ENCODE measurements at places on chromosomes 7 and 10.

- DNase-seq, result no peak
These were observed 230.6 kb upstream of the KIAA1217 start for GRCh38 chr10:23978317-23978716.

DNA sequence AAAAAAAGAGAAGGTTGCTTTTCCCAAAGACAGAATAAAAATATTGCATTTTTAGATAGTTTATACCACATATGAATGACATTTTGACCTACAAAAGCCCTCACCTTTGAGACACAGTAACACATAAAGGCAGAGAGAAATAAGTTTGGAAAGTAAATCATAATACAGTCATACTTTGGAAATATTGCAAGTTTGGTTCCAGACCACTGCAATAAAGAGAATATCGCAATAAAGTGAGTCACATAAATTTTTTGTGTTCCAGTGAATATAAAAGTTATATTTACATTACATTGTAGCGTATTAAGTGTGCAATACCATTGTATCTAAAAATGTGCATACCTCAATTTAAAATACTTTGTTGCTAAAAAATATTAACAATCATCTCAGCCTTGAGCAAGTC, 40.3 kb downstream of the CCDC71L start:
- no peak for DNase-seq

DNA sequence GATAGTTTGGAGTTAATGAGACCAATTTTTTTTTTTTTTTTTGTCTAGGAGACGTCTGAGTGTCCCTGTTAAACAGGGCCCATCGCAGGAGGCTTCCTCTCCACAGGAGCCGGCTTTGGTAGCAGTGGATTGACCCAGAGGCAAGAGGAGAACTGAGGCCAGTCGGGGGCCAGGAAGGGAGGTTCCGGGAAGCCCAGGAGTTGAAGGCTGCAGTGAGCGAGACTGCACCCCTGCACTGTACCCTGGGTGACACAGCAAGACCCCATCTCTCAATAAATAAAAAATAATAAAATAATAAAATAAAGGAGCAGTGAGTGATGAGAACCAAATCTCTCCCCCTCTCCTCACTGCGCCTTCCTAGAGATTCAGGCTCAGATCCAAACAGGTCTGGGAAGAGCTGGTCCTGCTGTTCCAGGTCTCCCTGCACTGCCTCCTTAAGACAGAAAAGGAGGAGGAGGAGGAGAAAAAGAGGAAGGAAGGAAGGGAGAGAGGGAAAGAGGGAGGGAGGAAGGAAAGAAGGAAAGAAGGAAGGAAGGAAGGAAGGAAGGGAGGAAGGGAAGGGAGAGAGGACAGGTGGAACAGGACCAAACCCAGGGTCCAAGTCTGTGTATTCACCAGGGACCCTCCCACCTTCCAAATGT, 3.5 kb downstream of the MNX1 start:
- DNase-seq, result no peak

- DNase-seq, result no peak
These were observed 32.6 kb downstream of the TBATA start for GRCh38 chr10:70752571-70752970.

GRCh38 chr10:88731296-88731695, 25.2 kb downstream of the LIPK start:
- DNase-seq, result no peak

- no peak for DNase-seq
These were observed 6.0 kb upstream of the CUEDC2 start for GRCh38 chr10:102438374-102438773.

- no peak for DNase-seq
These were observed 130.0 kb downstream of the PDE1C start for GRCh38 chr7:31940167-31940566.

DNA sequence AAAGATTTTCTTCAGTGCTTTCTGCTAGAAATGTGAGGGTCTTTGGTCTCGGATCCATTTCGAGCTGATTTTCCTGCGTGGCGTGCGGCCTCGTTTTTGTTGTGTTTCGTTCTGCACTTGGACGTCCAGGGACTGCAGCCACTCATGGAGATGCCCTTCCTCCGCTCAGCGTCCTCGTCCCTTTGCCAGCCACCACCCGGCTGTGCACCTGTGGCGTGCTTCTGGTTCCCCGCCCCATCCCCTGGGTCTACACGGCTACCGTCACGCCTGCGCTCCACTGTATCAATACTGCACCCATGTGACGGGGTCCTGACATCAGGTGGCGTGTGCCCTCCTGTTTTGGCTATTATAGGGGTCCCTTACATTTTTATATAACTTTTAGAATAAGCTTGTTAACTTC, 42.7 kb upstream of the NKX6-2 start:
- DNase-seq, result no peak

DNA sequence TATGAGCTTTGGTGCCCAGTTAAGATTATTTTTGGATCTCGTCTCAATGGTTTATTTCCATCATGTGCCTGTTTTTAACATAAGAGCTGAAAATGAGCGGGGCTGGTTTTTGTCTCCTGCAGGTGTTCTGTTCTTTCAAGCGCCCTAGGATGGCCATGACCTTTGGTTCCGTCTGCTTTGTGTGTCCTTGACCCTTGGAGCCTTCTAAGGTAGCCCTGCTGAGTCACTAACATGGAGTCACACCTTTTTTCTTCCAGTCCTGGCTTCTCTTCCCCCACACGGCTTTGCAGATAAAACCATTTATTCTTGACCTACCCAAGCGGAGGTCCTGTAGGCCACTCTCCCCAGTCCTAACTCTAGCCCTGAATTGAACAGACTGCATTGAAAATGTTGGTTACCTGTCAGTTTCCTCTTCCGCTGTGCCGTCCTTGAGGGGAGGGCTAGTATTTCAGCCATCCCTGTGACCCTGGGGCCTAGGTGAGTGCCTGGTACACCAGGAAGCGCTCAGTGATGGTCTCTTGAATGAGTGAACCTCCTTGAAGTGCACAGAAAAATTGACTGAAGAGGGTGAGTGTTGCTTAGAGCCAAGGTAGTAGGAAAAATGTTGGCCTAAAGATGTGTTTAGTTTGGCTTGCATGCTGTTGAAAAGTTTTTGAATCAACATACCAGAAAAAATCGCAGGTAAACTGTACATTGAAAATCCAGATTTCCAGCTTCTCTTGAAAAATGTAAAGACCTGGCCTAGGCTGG, 48.0 kb downstream of the CAMK1D start:
- DNase-seq, result no peak

- no peak for DNase-seq
These were observed 17.7 kb upstream of the DNMBP start for GRCh38 chr10:100027416-100027815.

DNA sequence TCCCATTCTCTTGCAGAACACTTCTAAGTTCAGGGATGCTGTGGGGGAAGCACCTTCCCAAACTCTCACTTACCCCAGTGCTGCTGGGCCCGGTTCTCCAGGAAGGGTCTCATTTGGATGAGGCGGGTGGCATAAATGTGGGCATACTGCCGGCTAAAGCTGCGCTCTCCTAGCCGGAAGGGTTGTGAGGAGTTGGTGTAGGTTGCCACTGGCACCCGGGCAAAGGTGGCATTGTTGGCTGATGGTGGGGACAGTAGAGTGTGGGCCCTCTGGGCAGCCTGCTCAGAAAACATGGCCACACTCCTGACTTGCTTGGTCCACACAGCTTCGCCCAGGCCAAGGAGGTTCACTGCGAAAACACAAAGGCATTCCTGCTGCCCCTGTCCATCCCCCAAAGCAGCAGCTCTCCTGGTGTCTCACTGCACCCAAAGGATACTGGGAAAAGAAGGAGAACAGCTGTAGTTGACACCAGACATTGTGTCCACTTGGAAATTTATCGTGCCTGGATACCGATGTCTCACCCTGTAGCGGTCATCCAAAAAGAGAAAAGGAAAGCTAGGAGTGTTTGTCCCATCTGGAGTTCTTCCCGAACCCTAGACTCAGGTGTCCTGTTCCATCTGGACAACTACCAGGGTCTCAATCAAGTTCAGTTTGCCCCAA, 1.5 kb downstream of the POLD2 start:
- DNase-seq, result no peak

GRCh38 chr7:80444811-80445210, 67.1 kb downstream of the GNAT3 start:
- no peak for DNase-seq

- DNase-seq, result no peak
These were observed 1.4 kb downstream of the HPSE2 start for GRCh38 chr10:99234041-99234790.

GRCh38 chr7:1691096-1691495, 21.0 kb downstream of the ELFN1 start:
- DNase-seq, result no peak

DNA sequence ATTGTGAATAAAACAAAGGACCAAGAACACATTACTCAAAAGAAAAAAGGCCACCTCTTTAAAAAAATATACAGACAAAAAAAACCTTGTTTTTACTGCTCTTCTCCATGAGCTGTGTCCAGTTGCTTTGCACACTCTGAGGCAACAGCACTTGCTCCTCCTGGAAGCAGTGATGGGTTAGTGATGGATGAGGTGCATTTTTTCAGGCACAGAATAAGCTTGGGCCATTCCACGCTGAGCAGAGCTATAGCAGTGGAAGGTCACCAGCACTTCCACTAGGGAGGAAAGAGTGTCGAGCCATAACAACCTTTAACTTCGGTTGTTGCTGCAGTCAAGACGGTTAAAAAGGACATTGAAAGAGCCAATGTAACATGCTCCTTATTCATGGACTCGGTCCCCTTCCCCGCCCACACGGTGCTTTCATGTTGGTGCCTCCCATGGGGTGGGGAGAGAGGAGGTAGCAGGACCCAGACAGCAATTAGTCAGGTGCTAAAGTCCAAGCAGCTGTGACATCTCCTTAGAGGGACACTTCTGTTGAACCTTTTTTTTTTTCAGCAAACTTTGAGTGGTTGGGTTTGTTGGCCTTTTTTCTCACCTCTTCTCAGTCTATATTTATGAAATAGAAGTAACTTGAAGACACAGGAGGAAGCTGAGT, 136.5 kb upstream of the ADARB2 start:
- no peak for DNase-seq

GRCh38 chr7:106313456-106313901, 28.7 kb upstream of the NAMPT start:
- DNase-seq, result peak; percentile 19

GRCh38 chr7:127336458-127336857, 56.0 kb downstream of the ZNF800 start:
- no peak for DNase-seq

DNA sequence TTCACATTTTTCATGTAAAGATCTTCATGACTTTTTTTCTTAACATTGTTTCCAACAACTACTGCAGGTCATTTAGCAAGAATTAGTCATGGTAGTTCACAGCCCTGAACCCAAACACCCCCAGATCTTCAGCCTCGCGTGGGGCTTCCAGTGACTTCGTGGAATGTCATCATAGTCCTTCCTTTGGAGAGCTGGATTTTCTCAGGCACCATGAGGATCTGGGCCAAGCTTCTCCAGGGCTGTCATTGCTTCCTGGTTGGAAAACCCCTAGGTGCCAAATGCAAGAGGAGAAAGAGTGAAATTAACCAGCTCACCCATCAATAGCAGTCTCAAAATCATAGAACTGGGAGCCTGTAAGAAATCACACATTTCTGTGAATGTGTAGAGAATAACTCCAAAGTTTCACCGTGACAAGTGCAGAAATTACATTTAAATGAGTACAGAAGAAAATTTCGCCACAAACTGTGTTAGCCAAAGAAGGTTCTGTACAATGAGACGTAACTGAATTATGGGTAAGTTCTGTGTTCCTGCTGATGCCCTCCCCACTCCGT, 175.4 kb downstream of the CELF2 start:
- DNase-seq, result no peak

- no peak for DNase-seq
These were observed 44.1 kb downstream of the ANTXRL start for GRCh38 chr10:46330894-46331293.

- DNase-seq, result no peak
These were observed 273.1 kb downstream of the SEMA3D start for GRCh38 chr7:84913731-84914130.

- DNase-seq, result no peak
These were observed 634.0 kb upstream of the SEMA3D start for GRCh38 chr7:85820702-85821443.

DNA sequence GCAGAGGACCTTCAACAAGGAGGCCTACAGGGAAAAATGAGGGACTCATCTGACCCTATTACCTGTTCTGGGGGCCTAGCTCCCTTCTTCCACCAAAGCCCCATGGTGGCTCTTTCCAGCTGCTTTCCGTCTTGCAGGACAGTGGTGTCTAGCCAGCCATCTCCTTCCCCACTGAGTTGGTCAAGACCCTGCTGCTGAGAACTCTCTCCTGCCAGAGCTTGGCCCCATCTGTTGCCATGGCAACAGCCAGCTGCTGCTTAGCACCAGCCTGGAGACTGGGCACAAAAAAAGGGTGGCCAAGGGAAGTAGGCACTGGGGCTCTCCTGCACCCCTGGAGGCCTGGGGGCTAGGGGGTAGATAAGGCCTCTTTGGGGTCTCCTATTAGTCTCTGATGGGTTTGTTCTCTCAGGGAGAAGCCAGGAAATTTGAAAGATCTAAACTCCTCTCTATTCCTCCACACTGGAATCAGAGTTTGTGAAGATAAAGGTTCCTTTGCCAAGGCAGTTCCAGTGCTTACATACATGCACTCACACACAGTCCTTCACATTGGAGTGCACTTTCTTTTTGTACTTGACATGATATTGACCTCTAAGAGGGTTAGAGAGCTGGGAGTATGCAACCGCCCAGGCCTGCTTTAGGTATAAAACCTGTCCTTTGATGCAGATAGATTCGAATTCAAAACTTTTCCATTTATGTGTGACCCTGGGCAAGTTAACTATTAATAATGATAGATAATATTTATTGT, 15.8 kb downstream of the TSPAN33 start:
- no peak for DNase-seq

GRCh38 chr7:37007691-37008090, 283.4 kb upstream of the AOAH start:
- DNase-seq, result no peak

DNA sequence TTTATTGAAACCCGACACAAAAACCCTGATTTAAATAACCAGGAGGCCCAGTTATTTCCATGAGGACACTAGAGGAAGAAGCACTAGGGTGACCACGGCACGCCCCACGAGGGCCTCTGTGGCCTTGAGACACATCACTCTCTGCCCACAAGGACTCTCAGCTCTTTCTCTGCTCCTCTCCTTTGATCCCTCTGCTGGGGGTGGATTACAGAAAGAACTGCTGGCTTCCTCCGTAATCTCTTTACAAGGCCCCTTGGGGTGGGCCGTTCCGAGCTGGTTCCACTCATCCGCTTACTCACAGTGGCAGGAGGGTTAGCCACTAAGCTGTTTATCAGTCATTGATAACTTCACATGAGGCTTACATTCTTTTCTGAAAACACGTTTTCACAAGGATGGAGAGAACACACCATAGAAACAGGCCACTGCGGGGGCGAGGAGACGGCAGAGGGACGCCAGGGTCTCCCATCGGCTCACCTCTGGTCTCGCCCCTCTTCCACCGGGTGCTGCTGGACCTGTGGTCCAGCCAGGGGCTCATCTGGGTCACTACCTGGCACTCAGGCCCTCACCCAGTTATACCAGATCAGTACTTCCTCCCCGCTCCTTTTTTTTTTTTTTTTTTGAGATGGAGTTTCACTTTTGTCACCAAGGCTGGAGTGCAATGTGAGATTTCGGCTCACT, 17.6 kb upstream of the PFKFB3 start:
- no peak for DNase-seq
